ENCODE measurements at places on chromosomes 2 and 18.

GRCh38 chr18:4251206-4251605 is 203.9 kb downstream of the DLGAP1 start:
- no peak for DNase-seq

- no peak for DNase-seq
These were observed 124.9 kb downstream of the PLB1 start for GRCh38 chr2:28620801-28621171.

DNA sequence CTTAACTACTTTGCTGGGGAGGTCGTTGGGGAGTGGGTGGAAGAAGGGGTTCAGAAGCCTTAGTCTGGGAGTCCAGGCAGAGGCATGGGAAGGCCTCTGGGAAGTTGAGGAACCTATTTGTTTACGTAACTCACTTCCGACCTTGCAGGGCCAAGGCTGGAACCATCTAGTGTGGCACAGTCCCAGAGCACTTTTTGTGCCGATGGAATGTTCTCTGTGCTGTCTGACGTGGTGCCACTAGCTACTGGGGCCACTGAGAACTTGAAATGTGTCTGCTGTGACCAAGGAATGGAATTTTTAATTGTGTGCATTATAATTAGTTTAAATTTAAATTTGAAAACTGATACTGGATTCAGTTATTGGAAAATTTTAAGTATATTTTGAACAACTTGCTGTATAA is 139.7 kb downstream of the FAM161A start:
- no peak for DNase-seq

DNA sequence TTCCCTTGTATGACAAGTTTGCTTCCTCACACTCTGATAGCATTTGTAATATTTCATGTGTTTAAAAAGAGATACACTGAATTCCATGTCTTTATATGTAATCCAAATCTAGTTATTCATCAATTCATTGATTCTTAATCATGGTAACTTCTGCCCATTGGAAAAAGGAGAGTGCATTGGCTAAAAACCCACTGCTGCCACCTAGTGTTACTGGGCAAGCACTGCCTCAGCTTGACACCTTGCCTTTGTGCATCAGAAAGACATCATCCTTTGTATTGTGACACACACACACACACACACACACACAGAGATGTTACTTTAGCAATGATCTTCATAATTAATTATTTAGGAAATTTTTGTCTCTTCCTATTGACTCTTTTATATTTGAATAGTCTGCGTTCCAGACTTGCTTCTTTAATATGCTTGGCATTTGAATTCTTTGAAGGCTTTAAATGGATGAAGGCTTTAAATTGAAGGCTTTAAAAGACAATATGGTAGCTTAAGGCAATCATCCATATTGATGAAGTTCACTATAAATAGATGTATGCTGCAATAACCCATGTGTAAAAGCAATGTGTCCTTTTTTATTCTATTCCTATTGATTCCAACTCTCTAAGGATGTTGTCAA is 414.2 kb upstream of the CHST9 start:
- DNase-seq = peak; percentile 29

GRCh38 chr2:38750011-38750890 is 910 bp downstream of the SRSF7 start:
- DNase-seq = peak; percentile 83

DNA sequence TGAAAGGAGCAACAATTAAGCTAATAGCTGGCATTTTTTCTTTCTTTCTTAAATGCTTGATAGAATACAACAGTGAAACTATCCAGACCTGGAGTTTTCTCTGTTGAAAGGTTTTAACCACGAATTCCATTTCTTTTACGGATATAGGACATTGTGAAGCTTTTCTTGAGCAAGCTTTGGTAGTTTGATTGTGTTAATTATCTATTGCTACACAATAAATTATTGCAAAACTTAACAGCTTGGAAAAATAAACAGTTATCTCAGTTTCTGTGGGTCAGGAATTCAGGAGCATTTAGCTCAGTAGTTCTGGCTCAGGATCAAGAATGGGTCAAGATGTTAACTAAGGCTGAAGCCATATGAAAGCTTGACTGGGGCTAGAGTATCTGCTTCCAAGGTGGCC is 11.7 kb downstream of the PHOSPHO2 start:
- no peak for DNase-seq

DNA sequence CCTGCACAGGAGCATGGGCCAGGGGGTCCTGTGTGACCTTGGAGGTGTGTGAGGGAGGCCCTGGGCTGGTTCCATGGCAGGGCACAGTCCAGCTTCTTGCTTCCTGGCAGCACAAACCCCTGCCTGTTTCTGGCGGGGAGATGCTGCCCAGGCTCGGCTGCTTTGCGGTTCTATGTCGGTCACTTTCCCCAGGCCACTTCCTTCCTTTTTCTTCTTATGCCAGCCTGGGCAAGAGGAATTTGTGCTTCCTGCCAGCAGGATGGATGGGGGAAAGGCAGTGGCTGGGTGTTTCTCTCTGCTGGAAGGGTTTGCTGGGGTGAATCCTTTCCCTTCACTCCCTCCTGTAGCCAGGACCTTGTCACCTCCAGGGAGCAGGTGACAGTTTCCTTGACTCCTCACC is 24.3 kb downstream of the ASAP2 start:
- DNase-seq = no peak

DNA sequence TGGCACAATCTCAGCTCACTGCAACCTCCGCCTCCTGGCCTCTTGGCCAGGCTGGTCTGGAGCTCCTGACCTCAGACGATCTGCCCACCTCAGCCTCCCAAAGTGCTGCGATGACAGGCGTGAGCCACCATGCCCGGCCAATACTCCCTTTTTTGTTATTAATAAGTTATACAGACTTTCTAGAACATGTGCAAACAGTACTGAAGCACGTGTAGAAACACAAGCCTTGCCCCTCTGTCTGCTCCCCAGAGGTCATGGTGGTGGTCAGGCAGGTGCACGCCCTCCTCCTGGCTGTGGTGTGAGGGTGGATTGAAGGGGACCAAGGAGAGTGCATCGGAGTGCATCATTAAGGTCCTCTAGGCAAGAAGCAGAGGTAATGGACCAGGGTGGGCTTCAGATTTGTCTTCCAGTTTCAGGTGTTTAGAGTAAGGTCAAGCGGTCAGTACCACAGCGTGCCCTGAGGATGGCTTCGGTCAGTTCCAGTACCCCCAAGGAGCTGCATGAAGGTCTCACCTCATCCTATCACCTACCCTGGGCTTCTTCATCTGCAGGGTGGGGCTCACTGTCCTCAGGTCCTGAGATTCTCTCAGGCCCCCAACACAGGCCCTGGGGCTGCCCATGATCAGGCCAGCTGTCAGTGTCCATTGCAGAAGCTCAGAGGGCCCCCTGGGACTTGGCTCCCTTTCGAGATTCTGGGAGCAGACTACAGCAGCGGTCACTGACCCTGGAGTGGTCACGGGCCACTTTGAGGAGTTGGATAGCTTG is 124.3 kb downstream of the GLI2 start:
- peak; percentile 44 for DNase-seq

DNA sequence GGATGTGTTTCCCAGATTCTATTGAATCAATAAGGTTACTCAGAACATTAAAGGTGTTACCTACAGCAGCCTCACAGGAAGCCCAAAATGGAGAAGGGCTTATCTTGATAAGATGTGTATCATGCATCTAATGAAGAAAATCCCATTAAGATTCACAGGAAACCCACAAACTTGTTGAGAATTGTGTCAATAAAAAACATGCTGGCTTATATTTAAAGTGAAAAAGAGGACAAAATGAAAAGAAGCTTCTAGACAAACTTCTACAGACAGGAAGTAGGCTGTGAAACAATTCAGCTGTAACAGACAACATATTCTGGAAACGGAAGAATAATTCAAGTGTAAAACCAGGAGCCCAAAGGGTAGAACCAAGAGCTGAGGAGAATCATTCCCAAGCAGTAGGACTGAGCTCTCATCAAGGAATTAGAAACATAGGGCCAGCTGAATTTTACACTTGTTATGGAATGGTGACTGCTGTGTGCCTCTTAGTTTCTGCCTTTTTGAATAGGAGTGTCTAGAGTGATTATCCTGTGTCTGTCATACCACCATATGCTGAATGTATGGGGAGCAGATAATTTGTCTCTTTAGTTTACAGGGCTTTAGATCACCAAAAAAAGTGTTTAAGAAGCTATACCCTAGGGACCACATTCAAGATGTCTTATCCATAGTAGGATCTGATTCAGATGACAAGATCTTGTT is 9.6 kb downstream of the IMMT start:
- no peak for DNase-seq
